ENCODE measurements at places on chromosomes 3 and 15. TPM values are rescaled to one million over a fixed set of nuclear protein-coding genes. Genes with fewer than 3 reads are reported as not detected.
A peak's percentile ranks its signal among the peaks of the same experiment; 100 is the strongest.

- no peak overlapping the region for H3K27ac ChIP-seq
- no peak for DNase-seq
- H3K36me3 ChIP-seq: no peaks in the 10 kb centered on the region
- no peak overlapping the region for H3K4me3 ChIP-seq
- no peaks in the 10 kb centered on the region for H3K27me3 ChIP-seq
- H3K4me1 ChIP-seq: no peaks in the 10 kb centered on the region
Observed at GRCh38 chr15:100002086-100002620, 268.9 kb upstream of the LYSMD4 start.

DNA sequence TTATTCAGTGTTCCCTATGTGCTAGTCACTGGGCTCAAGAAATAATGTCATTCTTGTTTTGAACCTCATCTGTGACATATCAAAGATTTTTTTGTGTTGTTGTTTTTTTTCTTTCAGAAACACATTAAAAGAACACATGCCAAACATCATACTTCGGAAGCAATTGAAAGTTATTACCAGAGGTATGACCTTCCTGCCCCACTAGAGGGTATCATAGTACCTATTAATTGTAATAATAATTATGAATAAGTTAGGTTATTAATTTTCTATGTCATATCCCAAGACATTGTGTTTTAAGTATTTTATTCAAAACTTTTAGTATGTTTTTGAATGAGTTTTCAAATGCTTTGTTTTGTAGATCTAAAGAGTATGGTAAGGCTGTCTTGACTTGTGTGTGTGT lies 65.7 kb downstream of the CDIN1 start:
- H3K36me3 ChIP-seq: no peaks in the 10 kb centered on the region
- no peak for DNase-seq
- no peaks in the 10 kb centered on the region for H3K4me1 ChIP-seq
- H3K27ac ChIP-seq: no peak overlapping the region
- no peak overlapping the region for H3K4me3 ChIP-seq
- H3K27me3 ChIP-seq: no peaks in the 10 kb centered on the region

- H3K4me1 ChIP-seq: no peaks in the 10 kb centered on the region
- no peaks in the 10 kb centered on the region for H3K36me3 ChIP-seq
- no peaks in the 10 kb centered on the region for H3K27me3 ChIP-seq
- H3K27ac ChIP-seq: no peak overlapping the region
- H3K4me3 ChIP-seq: no peak overlapping the region
Observed at GRCh38 chr3:147975165-147975564, 566.0 kb downstream of the ZIC1 start.

DNA sequence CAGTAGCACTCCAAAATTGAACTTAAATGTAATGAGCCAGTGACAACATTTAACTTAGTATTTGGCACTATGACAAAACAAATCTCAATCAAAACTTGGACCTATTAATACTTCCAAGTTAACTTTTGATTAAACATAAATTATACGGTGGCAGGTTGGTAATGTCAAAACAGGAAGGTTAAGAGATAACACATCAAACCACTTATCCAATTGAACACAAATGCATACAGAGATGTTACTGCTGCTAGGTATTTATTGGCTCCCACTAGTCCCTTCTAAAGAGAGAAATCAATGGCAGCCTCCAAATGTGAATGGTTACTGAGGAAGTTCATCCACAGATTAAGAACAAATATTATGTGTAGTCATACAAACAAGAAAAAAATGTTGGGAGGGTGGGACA lies 1.8 kb downstream of the GSK3B start:
- peaks cover 54% of the 10 kb centered on the region for H3K4me1 ChIP-seq
- H3K4me3 ChIP-seq: peak overlapping the region; percentile 83
- H3K27me3 ChIP-seq: no peaks in the 10 kb centered on the region

DNA sequence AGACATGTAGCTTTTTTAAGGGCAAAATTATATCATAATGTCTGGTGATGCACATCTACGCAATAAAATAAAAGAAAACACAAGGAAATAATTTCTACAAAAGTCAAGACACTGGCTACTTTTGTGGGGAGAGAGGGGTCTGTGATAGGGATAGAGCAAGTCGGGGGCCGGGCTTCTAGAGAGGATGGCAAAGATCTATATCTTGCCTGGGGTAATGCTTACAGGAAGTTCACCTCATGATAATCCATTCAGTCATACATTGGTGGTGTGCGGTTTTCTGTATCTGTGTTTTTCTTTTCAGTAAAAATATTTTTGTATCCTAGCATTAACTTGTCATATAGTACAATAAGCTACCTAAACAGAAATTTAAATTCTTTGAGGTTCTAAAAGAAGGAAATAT lies 178.8 kb downstream of the ARRDC4 start:
- H3K27me3 ChIP-seq: no peaks in the 10 kb centered on the region
- DNase-seq: no peak
- no peaks in the 10 kb centered on the region for H3K4me1 ChIP-seq
- no peak overlapping the region for H3K4me3 ChIP-seq
- H3K36me3 ChIP-seq: no peaks in the 10 kb centered on the region

SLC6A1 gene
- not detected for total RNA-seq

ADAMTS7 gene
- total RNA-seq: not detected

DNA sequence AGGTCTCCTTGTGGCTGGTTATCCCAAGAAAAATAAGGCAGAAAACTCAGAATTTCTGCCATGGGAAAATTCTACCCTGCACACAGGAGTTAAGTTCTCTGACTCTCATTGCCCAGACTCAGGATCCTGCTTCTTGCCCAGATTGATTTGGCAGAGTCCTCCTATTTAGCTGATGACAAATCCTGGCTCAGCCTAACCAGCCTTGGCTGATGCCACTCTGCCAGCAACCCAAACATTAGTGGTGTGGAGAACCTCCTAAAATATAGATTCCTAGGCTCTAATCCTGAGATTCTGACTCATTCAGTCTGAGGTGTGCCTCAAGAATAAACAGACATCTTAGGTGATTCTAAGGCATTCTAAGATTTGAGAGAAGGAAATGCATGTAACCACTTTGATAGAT lies 60.5 kb upstream of the ACTC1 start:
- no peak overlapping the region for H3K27ac ChIP-seq
- no peak overlapping the region for H3K4me3 ChIP-seq
- no peak for DNase-seq
- H3K27me3 ChIP-seq: no peaks in the 10 kb centered on the region
- peaks cover 23% of the 10 kb centered on the region for H3K36me3 ChIP-seq
- no peaks in the 10 kb centered on the region for H3K4me1 ChIP-seq

DNA sequence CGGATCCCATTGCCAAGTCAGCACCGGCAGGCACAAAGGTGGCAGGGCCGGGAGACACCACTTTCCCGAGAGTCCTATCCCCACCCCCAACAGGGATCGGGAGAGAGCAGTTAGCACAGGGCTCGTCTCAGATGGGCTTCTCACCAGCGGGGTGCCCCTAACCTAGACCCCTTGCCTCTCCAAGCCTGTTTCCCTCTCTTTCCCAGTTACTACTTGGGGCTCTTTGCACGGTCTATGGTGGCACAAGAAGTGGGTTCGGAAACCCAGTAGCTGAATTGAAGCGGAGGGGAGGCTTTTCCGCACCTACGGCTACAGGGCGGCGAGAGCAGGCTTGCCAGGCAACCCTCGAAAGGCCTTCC lies 383 bp upstream of the EFCC1 start:
- H3K4me3 ChIP-seq: no peak overlapping the region
- no peak overlapping the region for H3K27ac ChIP-seq
- DNase-seq: no peak
- H3K4me1 ChIP-seq: peaks cover 33% of the 10 kb centered on the region

GOLGA6D gene
- not detected for total RNA-seq

PYGO1 gene
- not detected for total RNA-seq

GRCh38 chr15:69669446-69669845 lies 216.8 kb downstream of the RPLP1 start:
- H3K4me3 ChIP-seq: no peak overlapping the region
- no peaks in the 10 kb centered on the region for H3K27me3 ChIP-seq
- no peak overlapping the region for H3K27ac ChIP-seq
- DNase-seq: no peak

DNA sequence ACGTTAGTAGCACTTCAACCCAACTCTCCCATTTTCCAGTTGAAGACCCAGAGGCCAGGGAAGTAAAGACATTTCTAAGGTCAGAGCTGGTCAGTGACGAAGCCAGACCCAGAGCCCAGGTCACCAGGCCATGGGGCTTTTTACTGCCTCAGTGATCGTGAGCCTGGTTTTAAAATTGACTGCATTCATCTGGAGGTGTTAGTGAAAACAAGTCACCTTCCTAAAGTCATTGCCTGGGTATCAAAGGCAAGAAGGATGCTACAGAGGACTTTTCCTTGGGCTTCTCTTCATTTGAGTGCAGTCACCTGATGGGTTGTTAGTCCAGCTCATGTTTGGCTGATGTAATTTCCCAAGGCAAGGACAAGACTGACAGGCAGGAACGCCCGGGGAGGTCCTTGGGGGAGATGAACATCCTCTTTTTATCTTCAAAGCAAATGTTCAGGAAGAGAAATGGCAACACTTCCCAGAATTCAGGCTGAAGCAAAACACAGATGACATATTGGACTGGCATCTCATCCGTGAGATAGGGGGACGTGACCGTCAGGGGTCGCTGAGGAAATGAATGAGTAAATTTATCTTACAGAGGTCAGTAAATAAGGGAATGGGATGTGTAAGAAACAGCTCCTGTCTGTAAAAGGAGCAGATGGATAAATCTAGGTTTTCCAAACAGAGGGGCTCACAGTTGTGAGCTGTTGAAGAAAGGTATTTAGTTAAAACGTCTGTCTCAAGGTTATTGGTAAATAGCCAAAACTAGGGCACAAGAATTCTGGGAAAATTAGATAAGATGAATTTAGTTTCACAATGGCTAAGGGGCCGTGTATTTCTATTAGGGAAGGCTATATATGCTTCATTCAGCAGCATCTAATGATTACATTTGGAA lies 201.2 kb downstream of the OPA1 start:
- no peaks in the 10 kb centered on the region for H3K4me1 ChIP-seq
- DNase-seq: no peak
- H3K4me3 ChIP-seq: no peak overlapping the region
- H3K36me3 ChIP-seq: no peaks in the 10 kb centered on the region

- no peak overlapping the region for H3K4me3 ChIP-seq
- H3K27me3 ChIP-seq: no peaks in the 10 kb centered on the region
- H3K36me3 ChIP-seq: no peaks in the 10 kb centered on the region
- H3K27ac ChIP-seq: no peak overlapping the region
- no peak for DNase-seq
Observed at GRCh38 chr3:86929046-86929445, 61.9 kb downstream of the VGLL3 start.

GRCh38 chr3:150890295-150890694 lies 14.9 kb downstream of the MINDY4B start:
- no peak for DNase-seq
- no peaks in the 10 kb centered on the region for H3K27me3 ChIP-seq
- no peaks in the 10 kb centered on the region for H3K36me3 ChIP-seq
- no peak overlapping the region for H3K4me3 ChIP-seq
- no peak overlapping the region for H3K27ac ChIP-seq
- no peaks in the 10 kb centered on the region for H3K4me1 ChIP-seq

SERPINI1 gene
- 4.9 TPM for total RNA-seq

- no peaks in the 10 kb centered on the region for H3K36me3 ChIP-seq
- no peak overlapping the region for H3K4me3 ChIP-seq
- no peaks in the 10 kb centered on the region for H3K27me3 ChIP-seq
- no peak overlapping the region for H3K27ac ChIP-seq
Observed at GRCh38 chr15:35078221-35078915, 6.7 kb downstream of the NANOGP8 start.

- no peak overlapping the region for H3K27ac ChIP-seq
- H3K36me3 ChIP-seq: no peaks in the 10 kb centered on the region
- no peaks in the 10 kb centered on the region for H3K27me3 ChIP-seq
- H3K4me1 ChIP-seq: no peaks in the 10 kb centered on the region
- no peak for DNase-seq
Observed at GRCh38 chr3:19093084-19093483, 55.2 kb upstream of the KCNH8 start.

LRRC2 gene
- 1.0 TPM for total RNA-seq

ANO10 gene
- 9.7 TPM for total RNA-seq

GOLGA6L4 gene
- total RNA-seq: 2.9 TPM

WDR76 gene
- total RNA-seq: 17.2 TPM

GRCh38 chr3:15175605-15176004 lies 30.4 kb upstream of the CAPN7 start:
- peaks cover 7% of the 10 kb centered on the region for H3K27me3 ChIP-seq
- no peaks in the 10 kb centered on the region for H3K4me1 ChIP-seq
- no peak overlapping the region for H3K4me3 ChIP-seq
- H3K36me3 ChIP-seq: no peaks in the 10 kb centered on the region
- no peak for DNase-seq

DNA sequence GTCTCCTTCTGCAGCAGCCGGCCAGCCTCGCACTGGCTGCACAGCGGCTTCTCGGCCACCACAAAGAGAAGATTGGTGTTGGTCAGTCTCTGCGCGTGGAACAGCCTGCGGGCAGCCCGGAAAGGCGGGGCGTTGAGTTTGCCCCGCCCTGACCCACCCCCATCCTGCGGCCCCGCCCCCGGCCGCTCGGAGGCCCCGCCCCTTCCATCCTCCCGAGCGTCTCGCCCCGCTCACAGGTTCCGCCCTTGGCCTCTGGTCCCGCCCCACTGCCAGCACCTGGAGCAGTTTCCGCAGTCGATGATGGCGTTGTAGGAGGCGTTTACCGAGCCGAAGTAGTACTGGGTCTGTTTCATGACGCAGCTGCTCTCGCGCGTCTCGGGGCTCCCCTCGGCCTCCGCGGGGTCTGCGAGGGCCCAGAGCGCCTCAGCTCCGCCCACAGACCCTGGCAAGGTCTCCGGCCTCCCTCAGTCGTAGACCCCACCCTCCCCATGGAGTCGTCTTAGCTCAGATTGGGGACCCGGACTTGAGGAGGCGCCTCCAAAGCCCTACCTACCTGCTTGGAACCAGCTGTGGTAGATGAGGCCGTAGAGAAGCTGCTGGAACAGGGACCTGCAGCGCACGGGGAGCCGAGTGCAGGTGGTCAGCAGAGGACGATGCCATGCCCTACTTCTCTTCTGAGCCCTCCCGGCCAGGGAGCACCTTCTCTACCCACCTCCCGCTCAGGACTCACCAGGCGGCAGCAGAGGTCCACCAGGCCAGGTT lies 5.9 kb upstream of the TMEM115 start:
- H3K36me3 ChIP-seq: no peaks in the 10 kb centered on the region
- H3K4me1 ChIP-seq: peaks cover 30% of the 10 kb centered on the region
- DNase-seq: peak; percentile 95
- H3K27ac ChIP-seq: peak overlapping the region; percentile 87

BFSP2 gene
- total RNA-seq: not detected
